ENCODE measurements at places on chromosomes 13 and 19.

DNA sequence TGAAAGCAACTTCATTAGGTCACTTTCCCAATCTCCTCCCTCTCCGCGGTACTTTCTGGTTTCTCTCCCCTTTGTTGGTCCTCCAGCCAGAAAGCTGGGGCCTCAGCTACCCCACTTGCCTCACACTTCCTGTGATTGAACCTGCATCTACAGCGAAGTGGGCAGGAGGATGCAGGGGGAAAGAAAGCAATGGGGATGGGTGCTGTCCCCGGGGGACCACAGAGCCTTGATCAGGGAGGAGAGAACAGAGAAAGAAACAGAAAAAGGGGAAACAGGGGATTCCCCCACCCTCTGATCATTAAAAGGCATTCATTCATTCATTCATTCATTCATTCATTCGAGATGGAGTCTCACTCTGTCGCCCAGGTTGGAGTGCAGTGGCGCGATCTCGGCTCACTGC lies 74.2 kb downstream of the TRPM4 start:
- no peak for DNase-seq

GRCh38 chr19:4229179-4229931 lies at the start of gene EBI3:
Gene EBI3, plus strand, starts transcription at chr19:4229523. Its CDS starts 28 bp downstream, at chr19:4229551.
- DNase-seq = peak; percentile 53

DNA sequence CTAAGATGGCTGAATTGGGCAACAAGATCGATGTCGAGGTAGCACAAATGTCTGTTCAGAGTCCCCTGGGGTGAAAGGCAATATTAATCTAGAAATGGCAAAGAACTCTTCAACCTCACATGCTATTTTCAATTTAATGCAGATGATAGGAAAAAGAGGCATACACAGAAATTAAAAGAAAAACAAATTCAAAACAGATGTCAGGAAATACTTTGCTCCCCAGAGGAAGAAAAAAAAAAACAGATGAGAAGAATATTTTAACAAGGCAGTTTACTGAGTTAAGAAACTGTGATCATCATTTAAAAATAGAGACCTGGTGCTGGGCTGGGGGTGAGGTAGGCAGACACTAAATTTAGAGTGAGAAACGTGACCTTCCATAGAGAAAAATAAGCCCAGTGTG lies 421.9 kb upstream of the ARGLU1 start:
- no peak for DNase-seq

- peak; percentile 57 for DNase-seq
Observed at GRCh38 chr13:98216135-98216565, 39.1 kb upstream of the RNF113B start.

DNA sequence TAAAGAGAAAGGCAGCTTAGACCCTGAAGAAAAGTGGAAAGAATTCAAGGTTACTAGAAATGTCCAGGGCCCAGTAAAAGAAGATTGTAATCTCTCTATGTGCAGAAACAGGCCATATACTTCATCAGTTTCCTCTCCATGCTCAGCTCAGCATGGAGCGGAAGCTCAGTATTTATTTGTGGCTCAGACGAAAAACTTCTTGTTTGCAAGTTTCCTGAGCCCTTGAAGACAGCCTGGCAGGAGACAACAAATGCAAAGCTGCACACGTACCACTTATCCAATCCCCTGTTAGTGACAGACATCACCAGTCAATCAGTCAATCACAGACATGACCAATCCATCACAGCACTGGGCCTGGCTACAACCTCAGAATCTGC lies 8.1 kb upstream of the KLF2 start:
- DNase-seq = no peak
